ENCODE measurements at places on chromosomes 3 and 15.

- DNase-seq, result peak; percentile 69
Measured at GRCh38 chr3:158769952-158770740, 31.7 kb upstream of the MFSD1 start.

- DNase-seq, result no peak
Measured at GRCh38 chr3:159432682-159433340, 555.8 kb upstream of the IL12A start.

DNA sequence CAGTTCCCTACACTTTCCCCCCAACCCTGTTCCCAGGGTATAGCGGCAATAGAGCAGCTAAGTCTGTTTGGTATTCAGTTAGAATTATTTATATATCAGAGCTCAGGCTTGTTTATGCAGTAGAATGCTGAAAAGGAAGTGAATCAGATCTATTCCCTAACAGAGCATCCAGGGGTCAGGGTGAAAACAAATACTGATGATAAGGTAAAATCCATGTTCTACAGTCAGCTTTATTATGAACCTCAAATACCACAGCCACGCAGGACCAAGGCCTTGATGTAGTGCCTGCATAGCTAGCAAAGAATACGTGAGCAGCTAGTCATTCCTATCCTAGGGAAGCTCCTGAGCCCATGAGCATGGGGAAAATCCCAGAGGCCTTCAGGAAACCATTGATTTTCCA lies 229.7 kb upstream of the ICE2 start:
- DNase-seq, result peak; percentile 27

- DNase-seq, result no peak
Measured at GRCh38 chr3:74642876-74643275, 28.4 kb upstream of the CNTN3 start.

DNA sequence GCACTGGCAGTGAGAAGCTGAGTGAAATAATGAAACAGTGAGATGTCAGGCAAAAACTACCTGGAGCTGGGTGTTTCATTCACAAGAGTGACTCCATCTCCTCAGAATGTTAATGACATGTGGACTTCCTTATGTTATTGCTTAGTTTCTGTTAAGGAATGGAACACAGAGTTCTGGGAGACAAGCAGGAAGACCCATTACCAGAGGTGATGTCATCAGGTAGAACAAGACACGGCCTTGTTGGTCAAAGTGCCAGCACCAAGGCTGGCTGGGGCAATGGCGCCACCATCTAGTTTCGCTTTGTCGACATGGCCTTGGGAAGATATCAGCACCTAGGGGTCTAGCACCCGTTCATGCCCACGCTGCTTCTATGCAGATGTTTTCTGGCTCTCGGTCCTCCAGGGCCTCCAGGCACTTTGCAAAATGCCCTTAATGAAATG lies 252.2 kb downstream of the FAM43A start:
- no peak for DNase-seq

DNA sequence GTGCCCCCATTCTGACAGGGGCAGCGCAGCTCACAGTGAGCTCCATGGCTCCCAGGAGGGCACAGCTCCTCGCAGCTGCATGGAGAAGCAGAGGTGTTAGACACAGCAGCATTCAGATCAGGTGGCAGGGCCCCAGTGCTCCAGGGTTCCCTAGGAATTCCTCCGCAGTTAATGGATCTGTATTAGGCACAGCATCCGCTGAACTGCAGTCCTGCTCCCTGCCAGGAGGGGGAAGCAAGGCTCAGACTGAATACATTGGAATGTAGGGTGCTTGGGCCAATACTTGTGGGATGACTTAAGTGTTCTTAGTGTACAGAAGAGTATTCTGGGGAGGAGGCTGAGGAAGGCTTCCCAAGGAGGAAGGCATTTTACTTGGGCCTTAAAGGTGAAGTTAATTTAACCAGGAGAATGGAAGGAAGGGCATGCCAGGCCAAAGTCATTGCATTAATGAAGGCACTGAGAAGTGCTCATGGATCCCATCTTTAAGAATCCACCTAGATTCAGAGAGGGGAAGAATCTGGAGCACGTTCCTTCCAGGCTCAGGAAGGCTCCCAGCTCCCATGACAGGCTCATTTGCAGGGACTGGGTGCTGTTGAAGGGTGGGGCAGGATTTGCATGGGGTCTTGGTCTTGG lies 111.6 kb downstream of the RAB11A start:
- DNase-seq, result peak; percentile 81

DNA sequence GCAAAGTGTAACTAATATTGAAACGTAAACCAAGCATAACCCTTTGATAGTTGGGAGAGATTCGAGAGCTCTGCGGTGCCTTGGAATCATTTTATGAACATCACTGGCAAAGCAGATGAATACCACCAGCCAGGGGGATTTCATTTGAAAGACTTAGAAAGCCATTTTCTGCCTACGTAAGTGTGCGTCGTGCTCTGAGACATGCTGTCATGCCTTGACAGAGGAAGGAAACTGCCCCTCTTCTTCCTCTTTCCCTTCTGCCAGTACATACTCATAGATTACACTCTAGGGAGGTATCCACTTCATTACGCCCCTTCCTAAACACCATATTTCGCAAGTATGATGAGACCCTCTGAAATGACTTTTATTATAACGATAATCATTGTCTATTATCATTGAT lies 3.3 kb upstream of the MTHFS start:
- DNase-seq, result no peak

Measured in AG10803 (cell line).